ENCODE measurements at places on chromosomes 7 and 10.

DNA sequence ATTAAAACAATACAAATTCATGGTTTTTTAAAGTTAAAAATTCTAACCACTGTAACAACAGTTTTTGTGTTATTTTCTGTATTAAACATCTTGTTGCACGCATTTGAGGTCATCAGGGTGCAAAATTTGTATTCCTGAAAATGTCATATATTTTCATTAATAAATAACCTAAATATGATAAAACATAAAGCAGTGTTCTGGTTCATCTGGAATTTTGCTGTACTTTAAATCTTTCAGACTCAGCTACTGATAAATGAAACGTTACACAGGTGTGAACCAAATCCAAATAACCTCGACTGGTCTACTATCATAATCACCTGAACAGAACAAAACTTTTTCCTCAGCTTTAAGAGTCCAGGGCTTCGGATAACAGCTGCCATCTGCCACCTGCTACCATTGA lies 6.9 kb downstream of the IFIT2 start:
- no peak for DNase-seq

- no peak for DNase-seq
Observed at GRCh38 chr10:500876-501275, 188.6 kb downstream of the DIP2C start.

DNA sequence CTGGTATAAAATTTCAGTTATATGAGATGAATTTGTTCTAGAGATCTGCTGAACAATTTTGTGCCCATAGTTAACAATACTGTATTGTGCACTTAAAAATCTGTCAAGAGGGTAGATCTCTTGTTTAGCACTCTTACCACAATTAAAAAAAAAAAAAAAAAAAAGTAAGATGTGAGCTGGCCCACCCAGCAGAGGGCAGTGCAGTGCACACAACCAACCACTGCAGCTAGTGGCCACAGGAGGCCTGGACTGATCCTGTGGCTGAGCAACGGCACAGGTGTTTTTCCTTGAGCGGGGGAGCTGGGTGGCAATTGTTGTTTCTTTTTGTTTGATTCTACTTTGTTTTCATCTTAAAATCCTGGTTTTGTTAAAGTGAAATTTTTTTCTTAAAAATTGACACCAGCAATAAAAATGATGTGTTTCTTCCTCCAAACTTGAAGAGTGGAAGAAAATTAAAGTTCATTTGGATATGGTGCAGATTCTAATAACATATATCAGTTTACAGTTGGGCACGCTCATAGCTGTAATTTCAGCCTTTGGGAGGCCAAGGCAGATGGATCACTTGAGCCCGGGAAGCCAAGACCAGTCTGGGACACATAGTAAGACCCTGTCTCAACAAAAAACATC lies 171.1 kb upstream of the TBX20 start:
- peak; percentile 52 for DNase-seq

GRCh38 chr7:105153531-105153930 lies 139.5 kb downstream of the KMT2E start:
- DNase-seq: no peak

- DNase-seq: no peak
Observed at GRCh38 chr7:139861803-139862202, 32.7 kb downstream of the TBXAS1 start.

GRCh38 chr10:58266826-58267712 lies 625 bp downstream of the IPMK start:
- peak; percentile 40 for DNase-seq

DNA sequence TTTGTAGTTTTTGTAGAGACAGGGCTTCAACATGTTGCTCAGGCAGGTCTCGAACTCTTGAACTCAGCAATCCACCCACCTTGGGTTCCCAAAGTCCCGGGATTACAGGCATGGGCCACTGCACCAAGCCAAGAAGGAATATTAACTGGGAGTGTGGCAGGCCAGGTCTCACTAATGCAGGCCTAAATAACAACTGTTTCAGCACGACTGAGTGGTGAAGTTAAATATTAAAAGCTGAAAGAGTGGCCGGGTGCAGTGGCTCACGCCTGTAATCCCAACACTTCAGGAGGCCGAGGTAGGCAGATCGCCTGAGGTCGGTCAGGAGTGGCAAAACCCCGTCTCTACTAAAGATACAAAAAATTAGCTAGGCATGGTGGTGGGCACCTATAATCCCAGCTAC lies 21.1 kb downstream of the CHUK start:
- no peak for DNase-seq

DNA sequence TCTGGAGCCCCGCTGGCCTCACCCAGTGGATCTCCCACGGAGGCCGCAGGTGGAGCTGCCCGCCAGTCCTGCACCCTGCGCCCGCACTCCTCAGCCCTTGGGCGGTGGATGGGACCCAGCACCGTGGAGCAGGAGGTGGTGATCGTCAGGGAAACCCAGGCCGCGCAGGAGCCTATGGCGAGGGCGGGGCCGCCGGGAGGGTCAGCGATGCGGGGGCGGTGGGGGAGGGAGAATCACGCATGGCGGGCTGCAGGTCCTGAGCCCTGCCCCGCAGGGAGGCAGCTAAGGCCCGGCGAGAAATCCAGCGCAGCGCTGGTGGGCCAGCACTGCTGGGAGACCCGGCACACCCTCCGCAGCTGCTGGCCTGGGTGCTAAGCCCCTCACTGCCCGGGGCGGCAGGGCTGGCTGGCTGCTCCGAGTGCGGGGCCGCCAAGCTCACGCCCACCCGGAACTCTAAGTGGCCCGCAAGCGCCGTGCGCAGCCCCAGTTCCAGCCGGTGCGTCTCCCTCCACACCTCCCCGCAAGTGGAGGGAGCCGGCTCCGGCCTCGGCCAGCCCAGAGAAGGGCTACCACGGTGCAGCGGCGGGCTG lies 524.8 kb upstream of the TPK1 start:
- DNase-seq: no peak

DNA sequence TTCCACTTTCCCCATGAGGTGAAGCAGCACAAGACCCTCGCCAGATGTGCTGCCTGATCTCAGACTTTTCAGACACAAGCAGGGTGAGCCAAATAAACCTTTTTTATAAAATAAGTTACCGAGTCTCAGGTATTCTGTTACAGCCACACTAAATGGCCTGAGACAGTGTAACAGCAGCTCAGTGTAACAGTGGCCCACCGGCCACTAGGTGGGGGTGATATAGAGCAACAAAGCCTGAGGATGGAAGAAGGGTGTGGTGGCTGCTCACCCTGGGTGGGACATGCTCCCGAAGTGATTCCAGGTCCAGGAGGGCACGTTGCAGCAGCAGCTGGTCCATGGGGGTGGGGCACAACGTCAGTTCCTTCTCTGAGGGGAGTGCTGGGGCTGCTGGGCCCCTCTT lies 44.6 kb downstream of the BMS1 start:
- no peak for DNase-seq

GRCh38 chr7:31290601-31291000 lies 49.9 kb downstream of the NEUROD6 start:
- no peak for DNase-seq

DNA sequence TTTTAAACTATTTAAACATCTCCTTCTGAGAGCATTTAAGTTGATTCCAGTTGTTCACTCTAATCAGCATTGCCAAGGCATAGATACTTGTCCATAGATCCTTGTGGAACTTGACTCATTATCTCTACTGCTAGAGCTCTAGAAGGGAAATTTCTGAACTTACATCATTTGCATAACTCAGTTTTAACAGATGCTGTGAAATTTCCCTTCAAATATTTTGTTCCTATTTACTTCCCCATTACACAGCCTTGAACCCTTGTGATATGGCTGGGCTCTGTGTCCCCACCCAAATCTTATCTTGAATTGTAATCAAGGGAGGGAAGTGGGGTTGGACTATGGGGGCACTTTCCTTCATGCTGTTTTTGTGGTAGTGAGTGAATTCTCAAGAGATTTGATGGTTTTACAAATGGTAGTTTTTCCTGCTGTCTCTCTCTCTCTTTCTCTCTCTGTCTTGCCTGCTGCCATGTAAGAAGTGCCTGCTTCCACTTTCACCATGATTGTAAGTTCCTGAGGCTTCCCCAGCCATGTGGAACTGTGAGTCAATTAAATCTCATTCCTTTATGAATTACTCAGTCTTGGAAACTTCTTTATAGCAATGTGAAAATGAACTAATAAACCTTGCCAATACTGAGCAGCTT lies 25.4 kb downstream of the INSIG1 start:
- DNase-seq: no peak

- no peak for DNase-seq
Observed at GRCh38 chr10:98924526-98924925, 311.1 kb downstream of the HPSE2 start.

GRCh38 chr10:6249698-6250097 lies 47.0 kb downstream of the PFKFB3 start:
- DNase-seq: no peak

GRCh38 chr10:43226441-43226840 lies 40.4 kb downstream of the RASGEF1A start:
- no peak for DNase-seq

DNA sequence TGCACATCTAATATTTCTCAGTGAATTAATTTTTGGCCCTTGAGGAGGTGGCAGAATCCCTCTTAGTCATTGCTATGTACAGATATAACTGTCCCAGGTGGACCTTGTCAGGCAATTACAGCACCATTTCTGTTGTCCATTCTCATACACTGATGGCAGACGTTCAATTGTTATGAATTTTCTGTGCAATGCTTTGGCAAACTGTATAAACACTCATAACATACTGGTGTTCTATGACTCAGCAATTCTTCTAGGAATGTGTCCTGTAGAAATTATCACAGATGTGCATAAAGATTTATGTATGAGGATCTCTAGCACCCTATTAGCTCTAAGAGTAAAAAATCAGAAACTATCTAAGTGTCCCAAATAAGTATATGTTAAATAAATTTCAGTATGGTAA lies 80.8 kb downstream of the DNAJB9 start:
- no peak for DNase-seq

DNA sequence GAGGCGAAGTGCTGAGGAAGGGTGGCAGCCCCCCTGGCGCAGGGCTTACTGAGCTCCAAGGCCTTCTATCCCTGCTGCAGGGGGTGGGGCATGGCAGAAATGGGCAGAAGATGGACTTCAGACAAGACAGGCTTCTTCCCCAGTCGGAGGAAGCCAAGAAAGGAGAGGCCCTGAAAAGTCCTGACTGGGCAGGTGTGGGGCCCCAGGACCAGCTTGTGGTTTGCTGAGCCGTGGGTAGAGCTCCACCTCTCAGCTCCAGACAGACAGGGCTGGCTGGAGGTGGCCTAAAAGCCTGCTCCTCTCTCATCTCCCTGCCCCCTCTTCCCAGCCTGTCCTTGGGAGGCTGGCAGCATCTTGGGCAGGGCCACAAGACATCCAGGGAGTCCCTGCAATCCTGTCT lies 67.7 kb downstream of the C10orf105 start:
- DNase-seq: no peak

- DNase-seq: no peak
Observed at GRCh38 chr7:71424166-71425035, 292.5 kb downstream of the GALNT17 start.

GRCh38 chr7:74405191-74405898 lies 48.4 kb upstream of the GTF2IRD1 start:
- DNase-seq: no peak

- DNase-seq: no peak
Observed at GRCh38 chr7:42642699-42643098, 269.2 kb downstream of the C7orf25 start.

GRCh38 chr10:126465771-126466170 lies 77.5 kb upstream of the ADAM12 start:
- no peak for DNase-seq

DNA sequence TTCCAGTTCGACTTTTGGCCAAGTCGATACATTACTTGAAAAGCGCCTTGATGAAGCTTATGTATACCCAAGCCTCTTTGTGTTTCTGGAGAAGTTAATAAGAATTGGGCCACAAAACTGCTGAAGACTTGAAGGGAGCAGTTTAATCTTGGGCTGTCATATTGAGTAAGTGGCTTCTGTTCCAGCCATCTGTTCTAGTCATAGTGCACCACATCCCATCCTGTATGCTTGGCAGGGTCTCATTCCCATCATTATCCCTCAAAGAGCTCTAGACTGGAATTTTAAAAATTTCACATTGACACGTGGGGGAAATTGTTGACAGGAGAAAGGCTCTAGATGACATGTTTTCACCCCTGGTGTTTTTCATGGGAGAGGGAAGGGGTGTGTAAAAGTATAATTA lies 196.6 kb upstream of the PLPP4 start:
- no peak for DNase-seq

DNA sequence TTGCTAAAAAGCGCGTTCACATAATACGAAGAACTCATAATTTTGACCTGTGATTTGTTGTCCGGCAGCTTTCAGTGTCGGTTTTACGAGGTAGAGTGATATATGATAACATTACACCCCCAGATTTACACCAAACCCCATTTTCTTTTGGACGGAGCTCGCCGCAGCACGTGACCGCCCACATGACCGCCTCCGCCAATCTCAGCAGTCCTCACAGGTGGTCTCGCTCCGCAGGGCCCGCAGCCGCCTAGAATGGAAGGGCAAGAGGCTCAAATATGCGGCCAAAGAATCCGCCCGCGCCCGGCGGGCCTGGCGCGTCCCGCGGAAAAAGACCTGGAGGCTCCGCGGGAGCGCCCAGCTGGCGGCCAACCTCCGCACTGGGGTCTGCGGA lies at the start of gene HOXA7:
Gene HOXA7 (minus strand): TSS at position 168 of the 391 bp plus-strand sequence. CDS start 130 bp downstream, at position 38.
- no peak for DNase-seq

GRCh38 chr10:60480865-60481563 lies 91.3 kb upstream of the ANK3 start:
- peak; percentile 8 for DNase-seq

DNA sequence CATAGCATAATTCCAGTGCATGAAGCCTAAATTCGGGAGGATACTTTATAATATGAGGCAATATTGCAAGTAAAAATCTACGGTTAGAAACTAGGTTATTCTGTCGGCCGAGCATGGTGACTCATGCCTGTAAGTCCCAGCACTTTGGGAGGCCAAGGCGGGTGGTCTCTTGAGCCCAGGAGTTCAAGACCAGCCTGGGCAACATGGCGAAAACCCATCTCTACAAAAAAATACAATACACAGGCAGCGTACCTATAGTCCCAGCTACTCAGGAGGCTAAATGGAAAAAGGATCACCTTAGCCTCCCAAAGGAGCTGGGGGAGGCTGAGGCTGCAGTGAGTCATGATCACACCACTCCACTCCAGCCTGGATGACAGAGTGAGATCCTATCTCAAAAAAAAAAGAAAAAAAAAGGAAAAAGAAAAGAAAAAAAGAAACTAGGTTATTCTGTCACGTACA lies 14.2 kb downstream of the SKAP2 start:
- no peak for DNase-seq

DNA sequence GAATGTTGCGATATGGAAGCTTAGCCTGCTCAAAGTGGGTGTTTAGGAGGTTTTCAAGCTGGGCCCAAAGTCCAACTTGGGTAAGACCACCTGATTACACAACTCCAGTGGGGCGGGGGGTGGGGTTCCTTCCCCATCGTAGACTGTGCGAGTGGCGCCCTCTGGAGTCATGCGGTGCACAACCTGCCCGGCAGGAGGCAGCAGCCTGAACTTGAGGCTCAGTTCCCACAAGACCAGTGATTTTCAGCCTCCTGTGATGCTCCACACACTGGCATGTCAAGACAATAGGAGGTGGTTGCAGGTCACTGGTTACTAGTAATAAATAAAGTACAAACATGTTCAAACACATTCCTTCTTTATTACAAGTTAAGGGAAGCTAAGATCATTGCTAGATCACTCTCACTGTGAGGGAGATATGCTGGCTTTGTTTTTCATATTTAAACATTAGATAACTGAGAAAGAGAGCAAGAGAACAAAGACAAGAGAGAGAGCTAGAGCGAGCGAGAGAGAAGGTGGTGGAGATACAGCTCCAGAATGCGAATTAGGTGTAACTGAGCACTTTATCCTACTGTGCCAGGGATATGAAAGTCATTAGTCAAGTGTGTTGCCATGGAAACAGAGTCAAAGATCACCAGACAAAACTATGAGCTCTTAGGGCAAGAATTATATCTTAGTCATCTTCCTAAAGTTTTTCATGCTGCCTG lies 97.4 kb upstream of the BMPER start:
- DNase-seq: peak; percentile 42
